ENCODE measurements at places on chromosomes 6 and 20.

DNA sequence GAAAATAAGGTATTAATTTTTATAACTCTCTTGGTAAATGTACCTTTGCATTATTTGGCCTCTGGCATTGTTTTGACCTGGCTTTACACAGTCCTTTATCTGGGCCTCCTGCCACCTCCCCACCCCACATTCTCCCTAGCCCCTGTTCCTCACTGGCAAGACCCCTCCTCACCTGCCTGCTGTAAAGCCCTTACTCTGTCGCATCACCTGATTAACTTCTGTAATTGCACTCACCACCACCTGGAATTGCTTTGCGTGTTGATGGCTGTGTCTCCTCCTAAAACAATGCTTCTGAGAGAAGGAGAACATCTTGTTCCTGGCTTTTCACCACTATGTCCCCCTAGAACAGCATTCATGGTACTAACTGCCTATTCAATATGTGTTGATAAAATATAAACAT is 24.8 kb downstream of the SNX9 start:
- no peak for DNase-seq

- DNase-seq = no peak
Measured at GRCh38 chr20:36852187-36852586, 23.8 kb upstream of the TLDC2 start.

GRCh38 chr6:74964871-74965441 is 240.9 kb downstream of the COL12A1 start:
- no peak for DNase-seq

DNA sequence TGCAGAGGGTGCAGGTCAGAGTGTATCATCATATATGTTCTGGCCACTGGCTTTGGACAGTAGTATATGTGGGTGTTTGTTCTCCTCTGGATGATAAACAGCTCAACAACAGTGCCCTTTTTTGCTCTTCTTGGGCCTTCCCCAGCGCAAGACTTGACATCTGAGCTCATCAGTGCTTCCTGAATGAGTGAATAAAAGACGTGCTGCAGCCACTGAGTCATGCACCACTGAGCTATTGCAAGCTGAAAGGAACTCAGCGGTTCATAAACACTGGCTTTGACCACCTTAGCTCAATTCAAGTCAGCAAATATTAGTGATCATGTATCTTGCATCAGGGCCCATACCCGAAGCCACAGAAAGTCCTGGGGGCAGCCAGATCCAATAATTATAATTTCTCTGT is 105.3 kb upstream of the KCNG1 start:
- no peak for DNase-seq

- DNase-seq = no peak
Measured at GRCh38 chr20:10665791-10666190, 8.0 kb downstream of the JAG1 start.

GRCh38 chr6:14442242-14442641 is 324.7 kb downstream of the CD83 start:
- no peak for DNase-seq

GRCh38 chr6:139940741-139941729 is 566.6 kb upstream of the CITED2 start:
- DNase-seq = no peak

GRCh38 chr6:39904946-39905639 is 29.2 kb downstream of the MOCS1 start:
- no peak for DNase-seq

- DNase-seq = no peak
Measured at GRCh38 chr20:420721-421574, 12.8 kb downstream of the RBCK1 start.

DNA sequence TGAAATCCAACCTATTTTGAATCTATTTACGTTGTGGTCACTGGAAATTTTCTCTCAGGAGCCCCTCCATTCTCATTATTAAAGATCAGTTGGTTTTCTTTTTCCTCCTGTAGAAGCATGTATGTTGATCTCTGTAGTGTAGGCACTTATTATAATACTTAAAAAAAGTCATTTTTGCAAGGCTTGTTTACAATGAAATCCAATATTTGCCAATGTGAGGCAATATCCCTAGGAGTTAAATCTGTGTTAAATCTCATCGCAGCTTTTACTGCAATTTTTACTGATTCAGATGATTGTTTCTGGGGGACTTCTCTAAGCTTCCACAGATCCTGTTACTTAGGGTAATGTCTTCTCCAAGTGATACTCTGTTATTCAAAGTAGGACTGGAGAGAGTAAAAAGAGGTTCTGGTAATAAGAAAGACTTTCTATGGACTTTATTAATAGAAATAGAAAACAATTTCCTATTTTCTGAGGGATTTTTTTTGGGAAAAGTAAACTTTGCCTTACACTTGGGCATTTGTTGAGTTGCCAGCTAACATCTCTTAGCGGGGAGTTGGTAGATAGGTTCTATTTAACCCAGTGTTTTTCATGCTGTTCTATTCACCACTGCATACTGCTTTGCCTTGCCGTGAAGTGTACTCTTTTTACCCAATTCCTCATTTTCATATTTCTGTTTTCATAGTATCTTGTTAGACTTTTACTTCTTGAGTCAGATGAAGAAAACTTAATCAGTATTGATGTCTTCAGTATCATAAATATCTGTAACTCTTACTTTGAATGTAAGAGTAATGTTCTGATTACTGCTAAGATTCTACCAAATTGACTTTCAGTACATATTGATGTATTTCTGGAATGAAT is 48.6 kb downstream of the CDKAL1 start:
- DNase-seq = no peak

- no peak for DNase-seq
Measured at GRCh38 chr6:166814390-166814789, 142.0 kb downstream of the RNASET2 start.

DNA sequence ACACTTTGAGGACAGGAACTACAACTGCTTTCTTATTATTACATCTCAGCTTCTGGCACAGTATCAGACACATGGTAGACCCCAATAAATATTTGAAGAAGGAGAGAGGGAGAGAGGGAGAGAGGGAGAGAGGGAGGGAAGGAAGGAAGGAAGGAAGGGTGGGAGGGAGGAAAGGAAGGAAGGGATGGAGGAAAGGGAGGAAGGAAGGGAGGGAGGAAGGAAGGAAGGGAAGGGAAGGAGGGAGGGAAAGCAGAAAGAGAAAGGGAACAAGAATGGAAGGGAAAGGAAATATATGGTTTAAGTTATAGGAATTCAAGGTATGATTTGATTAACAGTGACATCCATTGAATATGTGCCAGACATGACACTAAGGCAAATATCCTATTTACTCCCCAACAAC is 402.1 kb downstream of the KIF16B start:
- DNase-seq = no peak
